ENCODE measurements at places on chromosomes 3 and 15.

GRCh38 chr3:155712008-155712407 lies 32.9 kb downstream of the PLCH1 start:
- DNase-seq, result peak; percentile 3

GRCh38 chr15:38002883-38003477 lies 68.5 kb downstream of the TMCO5A start:
- DNase-seq, result no peak

GRCh38 chr3:135538123-135538522 lies 427.4 kb upstream of the PPP2R3A start:
- no peak for DNase-seq

DNA sequence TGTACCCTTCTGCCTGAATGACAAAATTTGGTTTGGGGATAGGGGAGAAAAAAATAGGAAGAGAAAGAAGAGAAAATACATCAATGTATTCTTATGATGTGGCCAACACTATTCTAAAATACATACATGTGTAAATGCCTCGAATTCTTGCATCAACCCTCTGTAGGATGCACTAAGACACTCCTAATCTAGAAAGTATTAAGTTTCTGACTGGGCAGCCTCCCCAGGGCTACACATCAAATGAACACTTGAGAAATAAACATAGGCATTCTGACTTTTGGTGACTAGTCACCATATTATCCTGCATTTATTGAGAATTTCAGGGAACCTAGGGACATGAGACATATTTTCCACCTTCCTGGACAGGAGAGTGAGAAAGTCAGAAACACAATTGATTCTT lies 109.2 kb downstream of the CPNE4 start:
- no peak for DNase-seq

DNA sequence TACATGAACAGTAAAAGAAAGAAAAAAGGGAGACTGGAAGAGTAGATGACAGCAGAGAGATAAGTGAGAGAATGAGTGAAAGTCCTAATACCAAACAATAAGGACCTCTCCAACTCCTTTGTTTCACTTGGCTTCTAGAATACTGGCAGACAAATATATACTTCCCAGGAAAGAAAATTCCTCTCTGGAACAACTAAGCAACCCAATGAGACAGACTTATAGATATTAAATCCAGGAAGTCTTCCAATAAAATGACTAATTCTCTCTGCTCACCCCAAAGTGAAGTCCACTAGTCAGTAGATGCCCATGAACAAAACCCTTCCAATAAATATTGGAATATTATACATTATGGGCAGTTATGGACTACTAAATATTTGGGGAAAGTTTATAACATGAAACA lies 114.2 kb downstream of the NEDD4 start:
- DNase-seq, result no peak

- DNase-seq, result no peak
Observed at GRCh38 chr3:10017636-10018292, 8.5 kb upstream of the FANCD2 start.

DNA sequence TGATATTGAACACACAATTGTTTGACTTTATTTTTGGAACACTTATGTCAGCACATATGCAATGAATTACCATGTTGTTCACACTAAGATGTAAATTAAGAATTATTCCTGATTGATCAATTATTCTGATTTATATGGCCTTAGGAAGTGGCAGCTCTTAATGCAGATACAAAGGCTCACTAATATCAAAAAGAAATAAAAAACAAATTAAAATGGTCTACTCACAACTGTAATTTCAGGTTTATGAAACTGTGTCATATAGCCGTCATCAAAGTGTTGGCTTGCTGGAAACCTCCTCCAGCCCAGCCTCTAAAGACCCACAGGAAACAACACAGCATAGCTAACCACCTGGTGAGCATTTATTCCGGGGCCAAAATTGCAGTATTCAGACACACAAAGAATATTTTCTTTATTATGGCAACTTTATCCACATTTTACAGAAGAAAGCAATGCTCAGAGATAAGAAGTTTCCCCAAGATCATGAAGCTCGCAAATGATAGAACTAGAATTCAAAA lies 33.4 kb downstream of the PDZRN3 start:
- no peak for DNase-seq

DNA sequence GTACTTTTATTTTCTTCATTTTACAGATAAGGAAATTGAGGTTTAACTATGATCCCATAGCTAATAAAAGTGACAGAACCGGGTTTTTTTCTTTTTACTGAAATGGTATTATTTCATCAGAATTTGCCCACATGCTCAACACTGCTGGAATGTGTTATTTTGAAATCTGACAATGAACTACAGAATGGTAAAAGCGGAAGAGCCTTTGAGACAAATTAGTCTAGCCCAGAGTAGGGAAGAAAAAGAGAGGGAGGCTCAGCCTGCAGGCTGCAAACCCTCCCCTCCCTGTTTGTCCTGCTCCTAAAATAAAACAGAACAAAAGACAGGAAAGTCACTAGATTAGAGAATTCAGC lies 100.3 kb upstream of the LIPC start:
- DNase-seq, result peak; percentile 52

DNA sequence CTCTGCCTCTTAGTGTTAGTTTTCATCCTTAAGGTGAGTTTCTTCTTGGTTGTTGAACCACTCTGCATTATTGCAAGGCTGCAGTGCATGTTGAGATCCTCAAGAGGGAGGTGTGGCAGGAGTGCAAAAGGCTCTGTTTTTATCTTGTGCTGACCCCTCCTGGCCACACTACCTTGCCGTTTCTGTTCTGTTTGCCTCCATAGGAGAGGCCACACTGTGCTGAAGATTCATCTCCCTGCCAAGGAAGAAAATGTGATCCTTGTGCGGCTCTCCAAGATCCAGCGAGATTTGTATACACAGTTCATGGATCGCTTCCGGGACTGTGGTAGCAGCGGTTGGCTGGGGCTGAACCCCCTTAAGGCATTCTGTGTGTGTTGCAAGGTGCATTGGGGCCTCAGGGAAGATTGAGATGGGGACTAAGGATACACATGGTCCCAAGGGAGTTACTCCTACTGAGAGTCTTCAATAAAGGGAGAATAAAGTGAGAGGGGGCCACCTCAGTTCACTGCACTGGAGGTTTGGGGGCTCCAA lies 33.0 kb upstream of the TEX264 start:
- DNase-seq, result no peak

DNA sequence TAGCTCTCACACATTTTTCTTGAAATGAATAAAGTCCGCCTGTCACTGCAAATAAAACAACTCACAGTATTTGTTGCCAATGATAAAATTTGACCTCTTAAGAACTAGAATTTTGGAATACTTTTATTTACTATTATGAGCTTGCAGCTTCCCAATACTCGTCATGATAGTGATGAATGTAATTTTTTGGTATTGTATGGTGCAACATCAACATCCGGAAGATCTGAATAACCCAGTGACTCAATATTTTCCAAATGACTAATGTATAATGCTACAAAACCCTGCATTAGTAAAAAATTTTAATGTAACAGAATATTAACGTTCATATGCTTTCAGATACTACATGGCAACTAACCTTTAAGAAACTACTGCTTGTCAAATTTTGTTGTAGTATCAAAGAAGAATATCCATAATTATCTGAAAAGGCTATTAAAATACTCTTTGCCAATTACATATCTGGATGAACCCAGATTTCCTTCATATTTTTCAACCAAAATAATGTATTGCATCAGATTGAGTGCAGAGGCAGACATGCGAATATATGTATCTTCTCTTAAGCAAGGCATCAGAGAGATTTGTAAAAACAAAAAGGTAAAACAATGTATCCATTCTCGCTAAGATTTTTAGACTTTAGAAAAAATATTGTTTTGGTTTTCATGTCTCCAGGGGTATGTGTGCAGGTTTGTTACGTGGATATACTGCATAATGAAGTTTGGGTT lies 95.3 kb downstream of the IGF2BP2 start:
- DNase-seq, result peak; percentile 63

- no peak for DNase-seq
Observed at GRCh38 chr3:72846166-72846565, 2.1 kb downstream of the SHQ1 start.

- DNase-seq, result no peak
Observed at GRCh38 chr3:134331811-134332199, 42.4 kb downstream of the AMOTL2 start.

DNA sequence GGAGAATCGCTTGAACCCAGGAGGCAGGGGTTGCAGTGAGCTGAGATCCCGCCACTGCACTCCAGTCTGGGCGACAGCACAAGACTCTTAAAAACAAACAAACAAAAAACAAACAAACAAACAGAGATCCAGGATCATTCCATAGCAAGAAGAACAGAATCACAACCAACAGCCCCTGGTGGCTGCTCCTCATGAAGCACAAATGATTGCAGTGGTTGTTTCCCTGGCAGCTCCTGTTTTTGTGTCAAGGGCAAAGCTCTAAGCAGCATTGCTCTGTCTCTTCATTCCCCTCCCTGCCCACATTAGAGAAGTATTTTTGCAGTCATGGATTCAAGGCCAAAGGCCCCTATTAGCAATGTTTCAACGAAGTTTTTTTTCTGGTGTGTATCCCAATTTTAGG lies 25.8 kb upstream of the BLM start:
- DNase-seq, result no peak

- no peak for DNase-seq
Observed at GRCh38 chr15:63968700-63969099, 77.6 kb downstream of the DAPK2 start.

DNA sequence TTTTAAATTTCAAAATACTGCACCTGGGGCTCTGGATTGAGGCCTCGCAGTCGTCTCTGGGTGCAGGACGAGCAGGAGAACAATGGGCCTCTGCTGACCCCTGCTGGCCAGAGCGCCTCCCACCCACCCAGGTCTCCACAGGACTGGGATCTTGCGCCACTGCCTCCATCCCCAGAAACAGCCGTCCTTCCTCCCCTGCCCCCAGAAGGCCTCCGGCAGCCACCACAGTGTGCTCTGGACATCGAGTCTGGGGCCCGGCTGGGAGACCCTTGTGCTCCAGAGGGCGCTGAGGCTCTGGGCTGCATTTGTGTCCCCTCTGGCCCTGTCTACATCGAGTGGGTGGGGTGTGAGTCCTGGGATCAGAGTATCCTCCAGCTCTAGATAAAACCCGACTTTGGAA lies 6.7 kb upstream of the ACSBG1 start:
- no peak for DNase-seq

DNA sequence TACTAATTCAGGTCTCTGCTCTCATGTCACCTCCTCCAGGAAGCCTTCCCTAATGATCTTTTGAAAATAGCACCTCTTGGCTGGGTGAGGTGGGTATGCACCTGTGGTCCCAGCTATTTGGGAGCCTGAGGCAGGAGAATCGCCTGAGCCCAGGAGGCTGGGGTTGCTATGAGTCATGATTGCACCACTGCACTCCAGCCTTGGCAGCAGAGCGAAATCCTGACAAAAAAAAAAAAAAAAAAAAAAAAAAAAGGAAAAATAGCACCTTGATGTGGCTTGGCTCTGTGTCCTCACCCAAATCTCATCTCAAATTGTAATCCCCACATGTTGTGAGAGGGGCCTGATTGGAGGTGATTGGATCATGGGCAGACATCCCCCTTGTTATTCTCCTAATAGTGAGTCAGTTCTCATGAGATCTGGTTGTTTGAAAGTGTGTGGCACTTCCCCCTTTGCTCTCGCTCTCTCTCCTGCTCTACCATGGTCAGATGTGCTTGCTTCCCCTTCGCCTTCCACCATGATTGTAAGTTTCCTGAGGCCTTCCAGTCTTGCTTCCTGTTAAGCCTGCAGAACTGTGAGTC lies 11.2 kb upstream of the RNU6-1 start:
- no peak for DNase-seq
